Activated CD4-positive, alpha-beta T cell treated with anti-CD3 and anti-CD28 coated beads, Interleukin-10, Interleukin-2, amounts not matched to agents 100 ng/mL and 50 ng/mL, durations not matched to agents 16 hours and 8 hours (primary cell): ENCODE measurements at places on chromosomes 4 and X.

DNA sequence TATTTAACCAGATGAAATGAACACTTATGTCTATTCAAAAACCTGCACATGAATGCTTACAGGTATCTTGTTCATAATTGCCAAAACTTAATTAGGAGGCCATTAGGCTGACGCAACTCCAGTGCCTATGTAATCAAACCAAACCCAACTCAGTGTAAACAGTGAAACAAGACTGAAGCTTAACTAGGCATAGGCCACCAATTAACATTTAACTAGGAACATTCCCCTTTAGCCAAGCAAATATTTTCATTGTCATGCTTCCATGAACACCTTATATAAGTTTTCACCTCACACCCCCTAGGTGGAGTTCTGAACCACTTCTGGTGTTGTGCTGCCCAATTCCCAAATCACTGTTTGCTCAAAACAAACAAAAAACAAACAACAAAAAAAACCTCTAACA, 686.0 kb downstream of the STPG2 start:
- DNase-seq: no peak

DNA sequence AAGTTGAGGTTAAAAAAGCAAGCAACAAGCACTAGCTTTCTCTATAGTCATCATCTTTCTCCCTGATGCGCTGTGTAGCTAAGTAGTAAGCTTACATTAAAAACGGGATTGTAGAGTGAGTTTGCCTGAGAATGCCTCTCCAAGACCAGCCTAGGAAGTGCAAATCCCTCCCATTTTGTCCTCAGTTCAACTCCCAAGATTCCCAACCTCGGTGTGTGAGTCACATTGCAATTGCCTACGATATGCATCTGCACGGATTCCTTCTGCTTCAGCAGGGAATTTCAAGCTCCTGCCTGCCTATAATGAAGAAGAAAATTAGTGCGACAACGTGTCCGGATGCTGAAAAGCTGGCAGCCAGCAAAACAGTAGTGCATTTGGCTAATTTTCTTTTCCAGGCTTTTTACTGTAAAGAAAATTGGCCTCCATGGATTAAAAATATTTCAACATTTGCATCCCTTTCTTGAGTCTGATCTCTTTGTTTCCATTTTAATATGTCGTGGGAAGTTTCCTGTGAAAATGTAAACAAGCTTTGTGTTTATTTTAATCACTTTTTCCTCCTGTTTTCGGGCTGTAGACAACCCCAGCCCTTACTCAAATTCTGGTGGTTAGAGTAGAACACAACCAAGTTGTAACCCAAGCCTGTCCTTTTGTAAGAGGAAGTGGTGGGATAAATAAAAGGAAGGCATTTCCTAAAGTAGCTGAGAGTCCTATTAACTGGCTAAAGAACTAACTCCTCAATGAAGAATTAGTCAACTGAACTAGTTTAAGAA, 58.4 kb upstream of the TET2 start:
- DNase-seq: no peak

DNA sequence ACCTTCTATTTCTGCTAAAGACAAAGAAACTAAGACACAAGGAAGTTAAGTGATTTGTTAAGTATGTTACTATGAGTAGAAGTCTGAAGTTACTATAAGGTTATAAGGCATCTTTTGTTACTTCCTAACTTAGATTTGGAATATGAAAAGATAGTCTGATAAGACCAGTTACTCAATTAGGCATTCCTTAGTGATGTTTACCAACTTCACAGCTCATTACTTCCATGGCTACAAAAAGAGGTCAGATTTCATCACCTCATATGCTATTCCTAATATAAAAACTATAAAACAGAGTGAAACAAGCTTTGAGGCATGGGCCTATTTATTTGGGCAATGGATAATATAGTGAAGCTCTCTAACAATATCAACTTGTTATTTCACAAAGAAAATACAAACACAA, 143.1 kb downstream of the TBCK start:
- no peak for DNase-seq

- DNase-seq: no peak
These were observed 105.5 kb downstream of the ARHGAP10 start for GRCh38 chr4:147837435-147837834.

- DNase-seq: peak; percentile 84
These were observed 21.0 kb upstream of the BCORL1 start for GRCh38 chrX:129961180-129962083.

GRCh38 chrX:137428766-137429591, 136.9 kb upstream of the ZIC3 start:
- no peak for DNase-seq

DNA sequence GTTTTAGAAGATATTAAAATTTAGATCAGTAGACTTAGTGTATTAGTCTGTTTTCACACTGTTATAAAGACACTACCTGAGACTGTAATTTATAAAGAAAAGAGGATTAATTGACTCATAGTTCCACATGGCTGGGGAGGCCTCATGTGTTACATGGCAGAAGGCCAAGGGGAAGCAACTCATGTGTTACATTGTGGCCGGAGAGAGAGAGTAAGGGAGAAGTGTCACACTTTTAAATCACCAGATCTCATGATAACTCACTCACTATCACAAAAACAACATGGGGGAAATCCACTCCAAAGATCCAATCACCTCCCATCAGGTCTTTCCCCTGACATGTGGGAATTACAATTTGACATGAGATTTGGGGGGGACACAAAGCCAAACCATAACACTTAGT, 1159.7 kb upstream of the PCDH7 start:
- DNase-seq: no peak

GRCh38 chr4:131013226-131013625, 1917.3 kb downstream of the C4orf33 start:
- DNase-seq: no peak

DNA sequence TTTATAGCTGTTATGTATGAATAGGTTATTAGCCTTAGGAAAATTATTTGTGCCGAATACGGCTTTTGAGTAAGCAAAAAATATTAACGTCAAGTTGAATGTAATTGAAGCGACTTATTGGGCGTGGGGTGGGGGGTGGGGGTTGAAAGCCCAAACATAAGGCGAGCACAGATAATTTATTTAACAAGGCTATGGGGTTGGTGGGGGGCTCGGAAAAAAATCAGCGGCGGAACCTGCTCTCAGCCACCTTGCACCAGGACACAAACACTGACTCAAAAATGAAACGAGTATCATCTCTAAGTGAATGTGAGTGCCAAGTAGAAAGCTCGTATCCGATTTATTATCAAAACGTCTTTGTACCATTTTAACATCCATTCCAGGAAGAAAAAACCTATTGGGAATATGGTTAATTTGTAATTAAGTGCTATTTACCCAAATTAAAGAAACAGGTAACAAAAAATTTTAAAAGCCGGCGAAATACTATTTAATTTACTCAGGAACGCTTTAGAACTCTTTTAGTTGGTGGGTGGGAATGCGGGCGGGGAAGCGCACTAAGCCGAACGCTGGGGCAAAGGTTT, 902 bp upstream of the LARP1B start:
- no peak for DNase-seq

DNA sequence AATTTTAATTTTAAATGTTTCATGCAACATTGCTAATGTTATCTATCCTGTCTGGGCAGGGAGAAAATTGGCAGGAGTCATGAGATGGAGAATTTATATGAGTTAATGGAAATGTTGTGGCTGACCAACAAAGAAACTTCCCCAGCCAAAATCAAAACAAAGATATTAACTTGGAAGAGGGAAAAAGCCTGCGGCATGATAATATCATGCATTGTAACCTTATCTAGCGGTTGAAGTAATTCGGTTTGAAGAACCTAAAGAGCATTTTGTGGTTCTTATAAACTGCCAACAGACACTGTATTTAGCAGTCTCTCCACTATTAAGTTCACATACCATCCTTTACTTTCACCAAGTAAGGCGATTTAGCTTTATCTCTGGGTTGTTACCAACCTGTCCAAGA, 42.3 kb downstream of the DKK2 start:
- no peak for DNase-seq

DNA sequence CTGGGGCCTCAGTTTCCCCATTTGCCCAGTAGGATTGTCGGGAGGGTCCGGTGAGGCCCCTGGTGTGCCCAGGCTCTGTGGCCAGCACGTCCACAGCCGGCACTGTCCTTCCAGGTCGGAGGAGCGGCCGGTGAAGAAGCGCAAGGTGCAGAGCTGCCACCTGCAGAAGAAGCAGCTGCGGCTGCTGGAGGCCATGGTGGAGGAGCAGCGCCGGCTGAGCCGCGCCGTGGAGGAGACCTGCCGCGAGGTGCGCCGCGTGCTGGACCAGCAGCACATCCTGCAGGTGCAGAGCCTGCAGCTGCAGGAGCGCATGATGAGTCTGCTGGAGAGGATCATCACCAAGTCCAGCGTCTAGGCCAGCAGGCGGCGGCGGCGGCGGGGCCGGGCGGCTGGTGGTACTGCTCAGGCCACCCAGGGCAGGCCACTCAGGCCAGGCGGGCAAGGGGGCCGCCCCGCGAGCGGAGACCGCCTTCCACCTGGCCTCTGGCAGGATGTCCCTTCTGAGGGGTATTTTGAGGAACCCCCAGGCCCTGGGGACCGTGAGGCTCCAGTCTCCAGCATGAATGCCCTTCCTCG, 6.7 kb downstream of the MSANTD1 start:
- DNase-seq: no peak

GRCh38 chr4:140059159-140059558, 94.8 kb downstream of the MAML3 start:
- DNase-seq: no peak

- DNase-seq: no peak
These were observed 51.4 kb downstream of the CPZ start for GRCh38 chr4:8643986-8644385.

DNA sequence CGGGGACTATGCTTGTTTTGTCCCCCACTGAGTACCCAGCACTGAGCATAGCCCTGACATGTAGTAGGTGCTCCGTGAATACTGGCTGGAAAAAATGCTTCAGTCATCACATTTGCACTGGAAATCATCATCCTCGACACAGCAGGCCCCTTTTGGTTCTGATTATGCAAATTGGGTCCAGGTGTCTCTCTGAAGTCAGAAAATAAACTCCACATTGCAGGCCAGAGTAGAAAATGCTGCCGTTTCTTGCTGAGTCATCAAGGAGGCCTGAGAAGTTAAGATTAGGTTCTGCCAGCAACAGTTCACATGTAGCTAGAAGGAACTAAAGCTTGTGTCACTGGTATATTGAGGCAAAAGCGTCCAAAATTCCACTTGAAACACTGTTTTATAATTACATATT, 15.0 kb upstream of the STK32B start:
- DNase-seq: no peak

DNA sequence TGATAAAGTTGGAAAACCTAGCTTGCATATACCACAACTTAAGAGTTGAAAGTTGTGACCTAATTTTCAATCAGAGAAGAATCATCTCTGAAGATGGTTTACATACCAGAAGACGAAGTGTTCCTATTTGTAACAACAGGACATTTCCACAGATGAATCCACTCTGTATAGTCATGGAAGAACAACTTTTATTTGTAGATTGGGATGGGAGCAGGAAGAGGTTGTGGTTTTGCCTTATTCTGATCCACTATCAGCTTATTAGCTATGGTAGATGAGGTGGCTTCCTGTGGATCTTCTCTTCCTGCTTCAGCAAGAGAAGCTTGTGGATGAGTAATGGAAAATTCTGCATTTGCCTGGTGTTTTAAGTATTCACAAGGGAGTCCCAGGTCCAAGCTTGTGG, 18.6 kb upstream of the SUPT20HL1 start:
- DNase-seq: no peak

DNA sequence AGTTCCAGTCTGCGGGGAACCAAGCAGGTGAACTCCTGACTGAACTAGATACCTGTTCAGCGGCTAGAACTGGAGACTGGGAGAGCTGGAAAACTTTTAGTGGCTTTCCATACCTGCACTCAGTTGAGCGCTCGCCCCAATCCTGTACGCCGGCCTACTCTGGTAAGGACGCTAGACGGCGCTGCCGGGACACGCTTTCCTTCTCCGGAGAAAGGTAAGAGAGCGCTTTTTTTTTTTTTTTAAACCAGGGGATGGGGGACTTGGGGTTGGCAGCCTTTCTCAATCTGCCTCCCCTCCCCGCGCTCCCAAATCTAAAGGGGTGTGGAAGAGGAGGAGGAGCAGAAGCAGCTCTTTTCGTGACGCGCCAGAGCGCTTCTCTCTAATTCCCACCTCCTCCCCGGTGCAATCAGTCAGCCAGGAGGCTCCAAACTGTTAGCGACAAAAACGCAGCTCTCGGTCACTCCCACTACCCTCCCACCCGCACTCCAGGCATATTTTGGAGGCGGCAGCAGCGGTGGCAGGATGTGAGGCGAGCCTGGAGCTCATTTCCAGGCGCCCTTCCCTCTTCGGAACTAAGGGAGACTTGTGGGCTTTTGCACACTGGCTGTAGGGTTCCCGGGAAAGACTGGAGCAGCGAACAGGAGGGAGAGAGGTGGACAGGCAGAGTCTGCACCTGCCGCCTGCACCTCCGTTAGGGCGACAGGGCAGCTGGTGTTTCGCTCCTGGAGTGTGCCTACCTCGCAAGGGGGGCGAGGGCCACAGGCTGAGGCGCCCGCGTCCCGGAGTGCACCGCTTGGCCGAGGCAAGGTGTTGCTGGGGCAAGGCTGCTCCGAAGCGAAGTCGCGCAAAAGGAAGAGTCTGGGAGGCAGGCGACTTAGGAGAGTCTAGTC, at the start of gene IL1RAPL2:
Gene IL1RAPL2 (plus strand): TSS at position 409 of the 890 bp plus-strand sequence.
- DNase-seq: peak; percentile 22

GRCh38 chr4:87204559-87204958, 15.9 kb downstream of the KLHL8 start:
- DNase-seq: no peak

DNA sequence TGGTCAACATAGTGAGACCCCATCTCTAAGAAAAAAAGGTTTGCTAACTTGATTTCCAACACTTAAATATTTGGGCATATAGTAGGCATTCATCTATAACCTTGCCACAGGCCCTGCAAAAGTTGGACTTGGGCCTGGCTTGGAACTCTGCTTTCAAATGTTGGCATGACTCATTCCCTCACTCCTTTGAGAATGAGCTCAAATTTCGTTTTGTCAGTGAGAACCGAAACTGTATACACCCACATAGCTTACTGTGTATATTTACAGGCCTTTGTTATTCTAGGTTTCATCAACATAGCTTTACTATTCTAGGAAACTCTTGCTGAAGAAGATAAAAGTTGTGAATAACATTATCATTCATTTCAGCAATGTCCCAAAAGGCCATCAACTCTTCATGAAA, 88.7 kb upstream of the ELOVL6 start:
- peak; percentile 76 for DNase-seq

DNA sequence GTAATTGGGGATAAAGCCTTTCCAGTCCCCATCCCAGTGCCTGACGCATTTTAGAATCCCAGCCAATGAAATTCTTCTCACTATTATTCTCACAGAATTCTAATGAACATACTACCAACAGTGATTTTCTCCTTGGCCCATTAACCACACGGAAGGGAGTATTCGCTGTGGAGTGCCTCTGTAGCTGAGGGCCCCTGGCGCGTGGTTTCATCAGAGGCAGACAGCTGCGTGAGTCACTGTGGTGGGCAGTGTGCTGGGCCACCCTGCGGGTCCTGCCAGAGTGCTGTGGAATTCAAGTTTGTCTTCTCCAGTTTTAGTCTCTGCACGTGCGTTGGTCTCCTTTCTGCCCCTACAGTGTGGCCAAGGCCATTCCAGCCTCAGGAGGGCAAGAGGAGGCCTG, 335.4 kb upstream of the FAT1 start:
- DNase-seq: no peak

GRCh38 chr4:53908661-53909078, 155.7 kb downstream of the CHIC2 start:
- peak; percentile 53 for DNase-seq

GRCh38 chrX:22060415-22061280, 28.5 kb downstream of the PHEX start:
- DNase-seq: peak; percentile 62

- DNase-seq: no peak
These were observed 199.0 kb upstream of the MAMLD1 start for GRCh38 chrX:150163956-150164726.

- DNase-seq: no peak
These were observed 54.7 kb downstream of the TMEM131L start for GRCh38 chr4:153520801-153521329.
